ENCODE measurements at places on chromosomes 5 and 9.

DNA sequence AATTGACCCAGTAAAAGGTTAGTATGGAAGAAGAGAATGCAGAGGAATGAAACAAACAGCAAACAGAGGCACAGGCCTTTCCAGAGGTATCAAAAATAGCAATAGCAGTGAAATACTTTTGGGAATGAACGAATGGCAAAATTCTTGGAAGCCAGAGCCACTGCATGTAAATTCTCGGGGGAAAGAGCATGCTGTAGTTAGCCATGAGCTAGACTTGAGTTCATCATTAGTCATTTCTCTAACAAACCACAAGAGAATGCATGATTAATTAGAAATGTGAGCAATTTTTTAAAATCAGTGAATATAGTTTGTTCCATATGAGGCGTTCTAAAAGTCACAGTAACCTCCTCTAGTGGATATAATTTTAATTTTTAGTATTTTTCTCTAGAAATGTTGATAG lies 170.3 kb upstream of the PRR16 start:
- DNase-seq = no peak

- no peak for DNase-seq
Observed at GRCh38 chr5:87243161-87243844, 24.4 kb upstream of the RASA1 start.

GRCh38 chr5:5165541-5166002 lies 25.4 kb downstream of the ADAMTS16 start:
- no peak for DNase-seq

- DNase-seq = no peak
Observed at GRCh38 chr9:94014920-94015319, 59.8 kb upstream of the BARX1 start.

- no peak for DNase-seq
Observed at GRCh38 chr5:38926121-38926520, 80.3 kb downstream of the OSMR start.

- no peak for DNase-seq
Observed at GRCh38 chr9:98516897-98517503, 191.7 kb downstream of the GABBR2 start.

DNA sequence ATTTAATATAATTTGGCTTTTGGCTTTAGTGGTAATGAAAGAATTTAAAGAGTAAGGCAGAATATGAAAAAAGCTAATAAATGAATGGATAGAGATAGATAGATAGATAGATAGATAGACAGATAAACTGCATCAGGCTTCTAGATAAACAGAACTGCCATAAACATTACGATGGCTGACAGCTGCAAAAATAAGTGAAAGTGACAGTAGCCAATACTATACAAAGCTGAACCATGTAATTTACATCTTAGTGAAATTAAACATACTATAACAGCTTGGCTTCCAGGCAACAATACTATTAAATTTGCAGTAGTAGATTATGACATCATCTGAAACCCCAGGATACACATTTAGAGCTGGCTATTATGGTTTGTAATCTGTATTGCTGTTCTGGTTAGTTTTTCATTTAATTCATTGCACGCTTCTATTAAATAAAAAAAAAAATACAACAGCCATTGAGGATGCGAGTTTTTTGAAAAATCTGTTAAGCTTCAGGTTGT lies 1354.8 kb downstream of the PTPRD start:
- no peak for DNase-seq

- DNase-seq = no peak
Observed at GRCh38 chr9:34887841-34888240, 70.2 kb upstream of the PHF24 start.

DNA sequence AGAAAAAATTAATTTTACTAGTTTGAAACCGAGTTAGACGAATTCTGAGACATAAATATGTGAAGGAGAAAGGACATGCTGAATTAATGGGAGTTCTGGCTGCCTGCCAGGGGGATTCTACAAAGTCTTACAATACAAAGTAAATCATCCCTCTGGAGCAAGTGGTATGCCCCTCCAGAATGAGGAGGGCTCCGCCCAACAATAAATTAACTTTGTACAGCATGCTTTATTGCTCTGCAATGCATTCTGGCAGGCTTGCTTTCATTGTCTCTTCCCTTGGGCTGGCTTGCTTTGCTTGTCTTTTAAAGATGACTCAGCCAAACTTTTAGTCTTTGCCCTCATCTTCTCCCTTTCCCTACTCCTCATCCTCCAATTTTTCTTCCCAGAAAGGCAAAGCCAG lies 11.7 kb upstream of the PCDHB1 start:
- DNase-seq = peak; percentile 38

GRCh38 chr5:80466669-80467485 lies 21.0 kb upstream of the FAM151B start:
- no peak for DNase-seq

DNA sequence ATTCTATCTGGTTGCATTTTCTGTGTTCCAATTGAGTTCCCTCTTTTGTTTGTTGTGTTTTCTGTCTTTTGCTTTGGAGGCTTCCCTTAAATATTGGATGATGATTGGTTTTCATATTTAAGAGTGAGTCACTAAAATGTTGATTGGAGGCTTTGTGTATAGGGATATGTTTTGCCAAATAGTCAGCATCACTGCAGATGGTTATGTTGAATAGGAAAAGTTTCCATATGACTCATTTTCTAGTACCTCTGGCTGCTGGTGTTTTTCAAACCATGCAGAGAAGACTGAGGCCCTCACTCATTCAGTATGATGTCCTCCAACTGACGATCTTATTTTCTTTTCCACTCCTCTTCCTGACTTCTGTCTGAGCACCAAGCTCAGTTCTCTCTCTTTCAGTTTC lies 1290.0 kb downstream of the EFNA5 start:
- DNase-seq = no peak

- peak; percentile 95 for DNase-seq
Observed at GRCh38 chr5:178120607-178121357, 7.5 kb downstream of the N4BP3 start.

DNA sequence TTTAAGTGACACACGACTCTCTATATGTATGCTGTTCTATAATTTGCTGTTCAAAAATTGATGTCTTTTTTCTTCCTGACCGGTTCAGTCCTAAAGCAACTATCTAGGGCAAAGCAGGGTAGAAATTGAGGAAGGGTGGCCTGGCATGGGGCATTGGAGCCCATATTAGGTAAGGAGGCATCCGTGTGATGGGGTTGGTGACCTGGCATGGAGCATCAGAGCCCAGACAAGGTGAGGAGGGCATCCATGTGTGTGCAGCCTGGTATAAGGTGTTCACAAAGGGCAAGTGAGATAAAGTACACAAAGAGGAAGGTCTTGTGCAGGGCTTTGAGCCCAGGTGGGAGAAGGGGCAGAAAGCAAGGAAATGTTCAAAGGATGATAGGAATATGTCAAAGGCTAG lies 104.9 kb downstream of the PAM start:
- DNase-seq = no peak

- no peak for DNase-seq
Observed at GRCh38 chr9:92001244-92001643, 51.2 kb upstream of the ROR2 start.

- no peak for DNase-seq
Observed at GRCh38 chr5:69084195-69084594, 9.6 kb upstream of the SLC30A5 start.

DNA sequence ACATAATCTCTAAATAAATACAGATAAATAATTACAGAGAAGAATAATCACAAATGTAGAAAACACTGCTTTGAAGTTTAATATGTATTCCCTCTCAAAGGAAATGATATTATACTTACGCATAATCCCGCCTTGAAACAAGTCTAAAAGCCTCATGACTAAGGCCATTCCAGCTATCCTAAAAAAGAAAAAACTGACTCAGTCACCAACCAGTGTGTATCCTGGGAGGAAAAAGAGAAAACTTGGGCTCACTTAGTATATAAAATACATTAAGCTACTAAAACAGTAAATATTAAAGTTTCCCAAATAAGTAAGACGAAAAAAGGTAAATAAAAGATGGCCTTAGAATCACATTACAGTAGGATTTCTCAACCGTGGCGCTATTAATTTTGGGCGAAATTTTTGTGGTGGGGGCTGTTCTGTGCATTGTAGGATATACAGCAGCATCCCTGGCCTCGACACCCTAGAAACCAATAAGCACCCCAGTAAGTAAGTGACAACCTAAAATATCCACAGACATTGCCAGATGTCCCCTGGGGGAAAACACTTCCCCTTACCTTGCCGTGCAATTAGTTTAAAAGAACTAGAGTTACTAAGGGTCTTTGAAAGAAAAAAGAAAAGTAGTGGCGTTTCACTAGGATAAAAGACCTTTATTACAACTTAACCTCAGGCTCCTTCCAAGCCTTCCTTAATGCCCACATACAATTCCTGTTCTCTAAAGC lies 1.1 kb downstream of the HSPA9 start:
- DNase-seq = no peak

GRCh38 chr9:90803860-90804593 lies 2.4 kb downstream of the SYK start:
- no peak for DNase-seq

- DNase-seq = no peak
Observed at GRCh38 chr9:35452481-35452880, 37.4 kb upstream of the RUSC2 start.

Data from SK-N-SH (cell line).